ENCODE measurements at places on chromosomes 6 and 20. TPM values are rescaled to one million over a fixed set of nuclear protein-coding genes. Genes with fewer than 3 reads are reported as not detected.

Gene STMND1
- not detected for total RNA-seq

DNA sequence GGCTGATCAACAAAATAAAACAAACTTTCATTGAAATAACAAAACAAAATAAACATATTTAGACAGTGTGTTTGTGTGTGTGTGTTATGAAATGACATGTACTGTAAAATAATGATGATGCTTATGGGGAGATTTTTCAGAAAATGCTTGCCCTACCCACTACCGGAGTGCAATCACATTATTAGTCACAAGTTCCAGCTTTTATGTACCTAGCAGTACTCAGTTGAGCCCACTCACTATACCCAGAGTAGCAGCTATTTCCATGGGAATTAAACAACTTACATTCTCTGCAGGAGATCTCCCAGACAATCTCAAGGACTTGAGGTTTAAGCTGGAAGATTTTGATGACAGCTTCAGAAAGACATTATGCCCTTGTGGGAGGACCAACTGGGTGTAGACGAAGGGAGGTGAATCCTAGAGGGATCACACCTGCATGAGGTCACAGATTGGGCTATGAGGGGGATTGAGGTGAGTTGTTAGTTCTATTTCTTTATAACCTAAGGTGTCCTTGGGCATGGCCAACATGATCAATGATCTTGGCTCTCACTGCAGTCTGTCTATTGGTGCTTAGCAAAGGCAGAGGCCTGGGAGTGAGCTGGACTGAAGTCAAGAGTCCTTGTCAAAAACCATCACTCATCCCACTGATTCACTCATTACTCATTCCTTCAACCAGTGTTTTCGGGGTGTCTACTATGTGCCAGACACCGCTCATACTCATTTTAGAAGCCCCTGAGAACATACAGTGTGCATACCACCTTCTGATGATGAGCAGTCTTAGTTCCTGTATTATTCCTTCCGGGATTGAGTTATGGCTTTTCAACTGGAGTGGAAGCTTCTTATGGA, 6.7 kb upstream of the CLIC5 start:
- no peak for DNase-seq

GRCh38 chr20:48352042-48352441, 475.8 kb downstream of the PREX1 start:
- no peak for DNase-seq

DNA sequence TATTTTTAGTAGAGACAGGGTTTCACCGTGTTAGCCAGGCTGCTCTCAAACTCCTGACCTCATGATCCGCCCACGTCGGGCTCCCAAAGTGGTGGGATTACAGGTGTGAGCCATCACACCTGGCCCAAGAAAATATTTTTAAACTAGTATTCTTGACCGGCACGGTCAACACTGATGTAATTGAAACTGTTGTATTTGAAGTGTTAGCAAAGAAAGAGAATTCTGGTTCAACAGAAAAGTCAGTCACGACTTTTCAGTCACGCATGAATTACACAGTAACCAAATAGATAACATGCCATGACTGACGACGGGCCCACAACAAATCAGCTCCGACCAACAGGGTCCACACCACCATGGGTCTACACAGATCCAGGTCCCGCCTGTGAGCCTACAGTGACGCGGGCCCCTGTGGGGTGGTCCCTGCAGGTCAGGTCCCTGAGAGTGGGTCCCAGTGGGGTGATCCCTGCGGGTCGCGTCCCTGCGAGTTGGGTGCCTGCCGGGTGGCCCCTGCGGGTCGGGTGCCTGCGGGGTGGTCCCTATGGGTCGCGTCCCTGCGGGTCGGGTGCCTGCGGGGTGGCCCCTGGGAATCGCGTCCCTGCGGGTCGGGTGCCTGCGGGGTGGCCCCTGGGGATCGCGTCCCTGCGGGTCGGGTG, 1.0 kb downstream of the GMEB2 start:
- DNase-seq = peak; percentile 34

DNA sequence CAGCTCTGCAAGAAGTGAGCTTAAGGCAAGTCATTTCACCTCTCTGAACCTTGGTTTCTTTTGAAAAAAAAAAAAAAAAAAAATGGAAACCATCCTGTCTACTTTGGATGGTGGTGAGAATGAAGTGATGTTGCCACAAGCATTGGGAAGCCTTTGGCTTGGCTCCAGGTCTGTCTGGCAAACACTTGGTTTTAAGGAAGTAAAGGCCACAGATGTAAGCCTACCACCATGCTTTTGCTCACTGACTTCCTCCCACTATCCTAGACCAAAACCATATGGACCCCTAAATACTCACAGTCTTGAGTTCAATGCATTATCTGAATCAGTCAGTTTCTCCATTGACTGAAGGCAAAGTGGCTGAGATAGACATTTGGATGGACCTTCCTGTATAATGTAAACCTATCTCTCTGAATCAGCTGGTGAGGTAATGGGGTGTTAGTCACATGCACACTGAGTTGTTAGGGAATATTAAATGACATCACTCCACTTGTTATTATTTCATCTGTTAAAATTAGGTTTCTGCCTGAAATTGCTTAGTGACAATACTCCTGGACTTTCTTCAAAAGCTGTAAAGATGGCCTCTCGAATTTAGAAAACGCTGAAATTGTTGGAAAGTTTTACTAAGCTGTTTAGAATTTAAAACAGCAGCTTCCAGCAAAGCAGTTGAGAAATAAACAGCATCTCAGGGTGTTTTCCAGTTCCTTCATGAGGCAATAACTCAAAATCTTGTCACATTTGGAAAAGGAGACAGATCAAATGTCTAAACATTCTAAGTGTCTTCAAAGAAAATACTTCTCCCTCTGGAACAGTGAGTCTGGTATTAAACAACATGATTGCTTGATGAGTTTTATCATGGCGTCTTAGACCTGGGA, 833.5 kb downstream of the DHX35 start:
- DNase-seq = no peak

DNA sequence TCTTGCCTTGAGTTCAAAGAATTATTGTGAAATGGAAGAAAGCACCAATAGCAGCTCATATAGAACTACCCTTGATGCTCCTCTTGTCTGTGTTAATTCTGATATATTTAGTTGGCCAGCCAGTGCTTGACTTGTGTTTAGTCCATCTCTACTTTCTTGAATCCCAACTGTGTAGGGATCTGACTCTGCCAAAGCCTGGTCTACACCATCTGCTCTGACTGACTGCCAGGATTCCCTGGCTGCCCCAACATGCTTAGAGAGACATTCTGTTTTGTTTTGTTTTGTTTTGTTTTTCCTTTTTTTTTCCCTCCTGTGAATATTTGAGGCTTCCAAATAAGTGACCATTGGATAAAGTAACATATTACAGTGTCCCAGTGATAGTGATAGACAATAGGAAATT, 953.7 kb upstream of the MANEA start:
- no peak for DNase-seq

GRCh38 chr20:63188641-63189321, 27.1 kb downstream of the YTHDF1 start:
- DNase-seq = no peak

- DNase-seq = peak; percentile 66
Measured at GRCh38 chr20:59571551-59572314, 32.6 kb upstream of the PHACTR3 start.

DNA sequence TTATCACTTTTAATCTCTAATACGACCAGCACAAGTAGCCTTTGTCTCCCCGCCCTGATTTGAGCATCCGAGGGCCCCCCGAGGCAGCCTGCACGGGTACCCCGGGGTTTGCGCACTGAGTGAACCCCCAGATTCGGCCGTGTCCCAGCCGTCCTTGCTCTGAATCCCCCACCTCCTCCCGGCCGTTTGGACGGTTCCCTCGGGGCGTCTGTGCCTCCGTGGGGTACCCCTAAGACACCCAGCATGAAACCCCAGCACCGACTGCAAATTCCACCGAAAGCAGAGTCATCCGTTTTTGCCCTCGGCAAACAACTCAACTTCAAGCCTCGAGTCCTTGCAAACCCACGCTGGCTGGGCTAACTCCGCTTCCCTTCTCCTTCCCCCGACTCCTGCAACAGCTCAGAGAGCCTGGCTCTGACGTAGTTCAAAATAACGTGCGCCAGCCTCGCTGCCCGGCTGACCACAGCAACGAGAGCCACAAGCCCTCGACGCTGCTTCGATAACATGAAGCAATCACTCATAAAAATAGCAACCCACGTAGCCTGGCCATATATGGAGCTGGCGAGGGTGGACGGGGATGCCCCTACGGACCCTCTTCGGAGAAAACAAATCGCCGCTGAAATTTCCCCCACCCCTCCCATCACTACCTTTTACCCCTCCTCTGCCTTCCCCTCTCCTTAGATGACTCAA, 764 bp upstream of the SNAP25 start:
- no peak for DNase-seq

All from heart right ventricle (tissue), 16 donors.